CD4-positive, alpha-beta T cell treated with Interleukin-1 beta for 1 hour (primary cell): ENCODE measurements at places on chromosomes 2 and 18.

DNA sequence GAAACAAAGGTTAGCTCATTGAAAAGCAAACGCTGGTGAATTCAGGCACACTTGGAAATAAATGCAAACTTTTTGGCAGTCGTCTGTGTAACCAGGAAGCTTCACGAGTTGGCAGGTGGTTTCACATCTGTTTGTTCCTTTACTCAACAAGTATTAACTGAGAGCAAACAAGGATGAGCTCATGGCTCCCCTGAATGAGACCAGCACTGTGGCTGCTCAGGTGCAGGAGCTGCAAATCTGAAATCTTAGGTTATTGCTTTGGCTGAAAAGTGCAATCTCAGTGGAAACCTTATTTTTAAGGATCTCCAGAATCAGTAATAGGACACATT is 46.3 kb downstream of the SH3RF3 start:
- no peak for DNase-seq

DNA sequence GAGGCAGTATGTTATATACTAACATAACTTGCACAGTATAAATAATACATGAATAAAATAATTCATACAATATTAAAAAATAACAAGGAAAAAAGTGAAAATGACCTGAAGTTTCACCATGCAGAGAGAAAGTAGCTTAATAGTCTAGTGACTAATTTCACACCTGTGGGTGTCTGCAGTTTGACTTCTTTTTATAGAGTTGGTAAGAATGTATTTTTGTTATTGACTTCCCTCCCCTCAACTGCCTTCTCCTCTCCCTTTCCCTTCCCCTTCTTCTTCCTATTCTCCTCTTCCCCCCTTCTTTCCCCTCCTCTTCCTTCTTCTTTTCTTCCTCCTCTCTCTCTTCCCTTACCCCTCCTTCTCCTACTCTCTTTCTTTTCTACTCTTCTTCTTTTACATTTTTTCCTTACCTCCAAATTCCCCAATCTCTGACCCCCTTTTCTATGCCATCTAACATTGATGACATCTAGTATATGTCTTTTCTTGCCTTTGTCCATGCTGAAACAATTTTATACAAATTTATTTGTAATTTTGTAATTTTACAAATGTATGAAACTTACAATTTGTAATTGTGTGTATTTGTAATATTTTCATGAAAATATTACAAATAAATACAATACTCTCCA is 3.1 kb downstream of the DNAH6 start:
- no peak for DNase-seq

- DNase-seq = no peak
These were observed 22.0 kb downstream of the KATNAL2 start for GRCh38 chr18:46939337-46939963.

- no peak for DNase-seq
These were observed 500.9 kb downstream of the FBXO15 start for GRCh38 chr18:73646772-73647171.

GRCh38 chr2:43201497-43201896 is 24.9 kb downstream of the ZFP36L2 start:
- DNase-seq = no peak

DNA sequence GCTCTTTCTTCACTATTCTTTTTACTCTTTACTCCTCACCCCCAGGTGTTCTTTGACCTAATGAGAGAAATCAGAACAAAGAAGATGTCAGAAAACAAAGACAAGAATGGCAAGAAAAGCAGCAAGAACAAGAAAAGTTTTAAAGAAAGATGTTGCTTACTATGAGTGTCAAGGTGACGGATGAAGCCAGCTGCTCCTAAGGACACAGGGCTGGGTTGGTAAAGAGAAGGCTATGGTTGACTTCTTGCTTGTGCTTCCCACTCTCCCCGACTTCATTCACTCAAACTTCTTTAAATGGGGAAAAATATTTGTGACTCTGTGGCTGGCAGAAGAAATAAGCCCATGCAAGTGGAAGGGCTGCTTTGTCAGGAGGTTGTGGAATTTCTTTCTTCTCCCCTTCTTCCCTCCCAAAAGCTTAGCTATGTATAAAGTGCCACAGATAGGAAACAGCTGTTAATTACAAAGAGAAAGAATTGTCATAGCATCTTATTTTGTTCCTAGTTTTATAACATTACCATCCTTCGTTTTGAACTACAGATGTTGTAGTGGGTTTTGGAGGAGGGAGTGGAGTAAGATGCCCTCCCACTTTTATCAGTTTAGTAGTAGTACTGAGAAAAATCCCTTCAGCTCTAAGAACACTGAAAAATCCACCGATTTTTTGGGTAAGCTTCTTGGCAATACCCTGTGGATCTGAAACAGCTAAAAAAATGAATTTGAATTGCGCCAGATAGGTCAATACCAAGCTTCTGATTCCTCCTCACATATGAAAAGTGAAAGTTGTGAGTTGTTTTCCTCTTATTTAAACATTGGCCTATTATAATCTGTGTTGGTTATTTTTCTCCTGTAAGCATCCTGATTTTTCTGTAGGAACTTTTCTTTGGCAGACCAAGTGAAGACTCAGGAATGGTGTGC is 40.7 kb downstream of the RALB start:
- DNase-seq = no peak

DNA sequence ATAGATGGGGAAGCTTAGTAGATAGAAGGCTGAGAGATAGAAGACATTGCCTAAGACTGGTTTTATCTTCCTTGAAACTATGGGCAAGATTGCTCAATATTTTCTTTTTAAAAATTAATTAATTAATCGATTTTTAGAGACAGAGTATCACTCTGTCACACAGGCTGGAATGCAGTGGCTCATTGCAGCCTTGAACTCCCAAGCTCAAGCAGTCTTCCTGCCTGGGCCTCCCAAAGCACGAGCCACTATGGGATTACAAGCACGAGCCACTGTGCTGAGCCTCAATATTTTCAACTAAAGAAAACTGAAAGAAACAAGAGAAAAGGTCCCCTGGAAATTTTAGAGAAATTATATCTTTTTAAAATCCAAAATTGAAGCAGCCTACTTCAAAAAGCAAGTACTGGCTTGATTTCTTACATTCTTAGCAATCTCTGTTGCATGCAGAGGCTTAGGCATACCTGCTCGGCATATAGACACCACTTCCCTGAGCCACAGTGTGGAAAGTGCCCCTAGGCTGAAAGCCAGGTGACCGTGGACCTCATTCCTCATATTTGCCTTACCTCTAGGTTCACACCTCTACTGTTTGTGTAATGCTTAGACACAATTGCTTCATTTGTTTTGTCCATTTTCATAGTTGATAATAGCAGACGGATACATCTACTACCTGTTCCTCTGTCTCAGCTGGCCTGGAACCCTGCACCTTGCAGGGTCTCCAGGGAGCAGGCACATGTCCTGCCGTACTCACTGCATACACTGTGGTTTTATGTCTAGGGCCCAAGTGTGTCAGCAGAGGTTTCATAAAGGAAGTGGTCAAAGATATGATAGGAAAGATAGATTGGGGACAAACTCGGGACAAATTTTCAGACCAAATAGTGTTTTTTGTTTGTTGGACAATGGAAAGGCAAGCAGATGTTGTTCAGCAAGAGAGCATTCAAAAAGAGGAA is 166.5 kb upstream of the ALPP start:
- no peak for DNase-seq

DNA sequence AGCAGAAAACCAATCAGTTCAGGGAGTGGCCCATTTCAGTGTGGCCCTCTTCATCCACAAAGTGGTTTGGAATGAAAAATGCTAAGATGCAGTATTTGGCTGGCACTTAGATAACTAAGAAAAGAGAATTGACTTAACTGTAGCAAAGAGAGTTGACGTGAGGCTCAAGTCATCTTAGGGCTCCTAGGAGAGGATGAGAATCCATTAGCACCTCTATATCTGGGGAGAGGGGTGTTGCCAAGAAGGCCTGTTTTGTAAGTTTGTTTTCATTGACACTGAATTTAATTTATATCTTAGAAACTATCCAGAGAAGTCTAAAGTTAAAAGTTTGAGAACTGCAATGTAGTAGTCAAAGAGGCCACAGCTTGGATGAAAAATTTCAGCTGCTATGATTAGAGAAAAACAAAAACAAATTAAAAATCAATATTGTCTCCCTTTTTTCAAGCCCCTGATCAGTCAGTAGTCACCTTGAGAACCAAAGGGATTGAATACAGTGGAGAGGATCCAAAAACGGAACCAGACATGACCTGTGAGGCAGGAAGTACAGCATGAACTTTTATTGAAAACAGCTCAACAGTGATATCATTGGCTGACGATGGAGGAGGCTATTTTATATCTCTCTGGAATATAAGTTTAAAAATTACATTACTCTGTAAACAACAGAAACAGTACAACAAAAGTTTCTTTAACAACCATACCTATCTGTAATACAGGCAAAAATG is 52.7 kb downstream of the PHLPP1 start:
- no peak for DNase-seq

GRCh38 chr18:28040716-28041115 is 136.2 kb downstream of the CDH2 start:
- no peak for DNase-seq

DNA sequence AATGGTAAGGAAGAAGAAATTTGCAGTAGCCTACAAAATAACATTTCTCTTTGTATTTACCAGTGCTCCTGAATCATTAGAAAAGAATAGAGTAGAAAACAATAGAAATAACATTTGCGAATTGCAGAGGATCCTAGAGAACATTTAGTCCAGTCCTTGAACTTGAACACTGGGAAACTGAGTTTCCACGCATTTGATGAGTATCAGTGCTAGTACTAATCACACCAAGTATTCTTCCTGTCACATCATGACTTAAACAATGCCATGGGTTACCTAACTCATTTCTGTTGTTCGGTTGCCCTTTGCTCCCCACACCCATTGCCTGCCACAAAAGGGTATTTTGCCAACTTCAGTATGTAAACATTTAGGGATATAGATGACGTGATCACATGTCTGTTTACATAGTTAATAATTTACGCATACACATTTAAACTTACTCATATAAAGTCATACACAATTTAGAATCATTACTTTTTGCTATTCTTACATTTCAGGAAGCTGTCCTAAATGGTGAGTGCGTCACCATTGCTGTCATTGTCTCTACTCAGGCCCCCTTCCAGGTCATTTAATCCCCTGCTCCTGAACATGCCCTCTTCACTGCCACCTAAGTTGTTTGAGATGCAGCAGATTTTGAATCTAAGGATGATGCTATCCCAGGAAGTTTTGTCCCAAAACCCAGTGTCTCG is 42.3 kb downstream of the CRIM1 start:
- DNase-seq = no peak

DNA sequence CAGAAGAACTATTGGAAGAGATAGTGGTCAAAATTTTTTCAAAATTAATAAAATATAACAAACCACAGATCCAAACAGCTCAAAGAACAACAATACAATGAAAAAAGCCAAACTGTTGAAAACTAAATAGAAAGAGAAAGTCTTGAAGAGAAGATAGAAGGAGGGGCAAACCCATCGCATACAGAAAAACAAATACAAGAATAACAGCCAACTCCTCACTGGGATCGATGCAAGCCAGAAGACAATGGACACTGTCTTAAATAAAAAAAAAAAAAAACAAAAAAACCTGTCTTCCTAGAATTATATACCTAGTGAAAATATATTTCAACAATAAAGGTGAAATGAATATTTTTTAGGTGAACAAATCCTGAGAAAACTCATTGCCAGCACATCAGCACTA is 34.1 kb upstream of the ARHGAP25 start:
- DNase-seq = no peak

GRCh38 chr18:42480441-42480840 is 525.4 kb downstream of the PIK3C3 start:
- no peak for DNase-seq

DNA sequence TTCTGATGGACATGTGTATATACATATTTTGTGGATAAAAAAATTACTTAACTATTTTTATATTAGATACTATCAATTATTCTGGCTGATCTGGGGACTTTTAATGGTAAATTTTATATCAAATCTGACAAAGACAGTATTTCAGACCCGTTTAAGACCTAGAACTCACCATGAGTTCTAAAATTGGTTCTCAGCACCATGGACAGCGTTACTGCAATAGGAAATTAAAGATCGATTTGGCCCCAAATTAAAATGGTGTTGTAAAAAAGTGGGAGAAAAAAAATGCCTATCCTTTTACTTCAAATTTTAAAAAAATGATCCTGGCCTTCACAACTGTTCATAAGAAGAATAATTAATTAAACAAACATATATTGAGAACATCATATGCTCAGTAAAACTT is 919 bp upstream of the SCN2A start:
- DNase-seq = no peak

DNA sequence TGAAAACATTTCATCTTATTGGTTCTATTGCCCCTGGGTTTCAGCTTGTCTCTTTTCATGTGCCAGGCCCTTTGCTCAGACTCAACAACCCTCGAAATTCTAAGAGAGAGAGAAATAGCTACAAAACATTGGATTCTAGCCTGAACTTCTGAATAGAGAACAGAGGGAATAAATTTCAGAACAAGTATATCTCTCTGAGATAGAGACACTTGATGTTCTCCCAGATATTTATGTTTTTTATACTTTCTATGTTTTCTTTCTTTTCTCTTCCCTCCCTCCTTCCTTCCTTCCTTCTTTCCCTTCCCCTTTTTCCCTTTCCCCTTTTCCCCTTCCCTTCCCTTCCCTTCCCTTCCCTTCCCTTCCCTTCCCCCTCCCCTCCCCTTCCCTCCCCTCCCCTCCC is 279.5 kb upstream of the SPRED2 start:
- no peak for DNase-seq

- DNase-seq = no peak
These were observed 392 bp downstream of the ST8SIA3 start for GRCh38 chr18:57352761-57353136.

GRCh38 chr2:229160180-229160579 is 110.9 kb downstream of the PID1 start:
- no peak for DNase-seq

DNA sequence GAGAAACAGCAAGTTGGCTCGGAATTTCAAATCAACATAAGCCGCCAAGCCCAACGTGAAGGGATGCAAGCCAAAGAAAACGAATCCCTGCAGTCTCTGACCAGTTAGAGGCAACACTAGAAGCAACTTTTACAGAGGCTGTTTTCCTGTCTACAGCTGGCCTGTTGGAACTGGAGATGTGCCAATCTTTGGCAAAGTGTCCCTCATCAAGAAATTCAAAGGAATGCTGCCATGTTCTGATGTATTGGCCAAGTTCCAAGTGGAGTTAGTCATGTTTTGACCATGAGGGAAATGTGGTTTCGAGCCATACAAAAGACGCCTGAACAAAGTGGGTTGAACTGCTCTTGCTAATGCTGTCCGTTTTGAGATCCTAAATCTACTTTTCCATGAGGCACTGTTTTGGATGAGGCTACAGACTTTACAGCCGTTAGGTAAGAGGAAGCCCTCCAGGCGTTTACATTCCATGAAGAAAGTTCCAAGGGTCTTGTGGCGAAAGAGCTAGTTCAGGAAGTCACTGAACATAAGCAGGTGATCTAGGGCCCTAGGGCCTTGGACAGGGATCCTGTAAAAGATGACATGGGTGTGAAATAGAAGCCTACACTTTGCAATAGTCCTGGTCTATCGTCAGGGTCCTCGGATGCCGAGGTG is 140.7 kb upstream of the PXDN start:
- DNase-seq = no peak

- no peak for DNase-seq
These were observed 186.5 kb upstream of the TPO start for GRCh38 chr2:1226766-1227165.

- no peak for DNase-seq
These were observed 9.6 kb upstream of the MTA3 start for GRCh38 chr2:42558827-42559226.

GRCh38 chr18:9828506-9829396 is 57.0 kb upstream of the TXNDC2 start:
- DNase-seq = no peak
